ENCODE measurements at places on chromosomes 5 and 9.

GRCh38 chr5:38724301-38725030 is 121.3 kb upstream of the OSMR start:
- DNase-seq = no peak

GRCh38 chr5:68336200-68336599 is 120.6 kb downstream of the PIK3R1 start:
- DNase-seq = no peak

DNA sequence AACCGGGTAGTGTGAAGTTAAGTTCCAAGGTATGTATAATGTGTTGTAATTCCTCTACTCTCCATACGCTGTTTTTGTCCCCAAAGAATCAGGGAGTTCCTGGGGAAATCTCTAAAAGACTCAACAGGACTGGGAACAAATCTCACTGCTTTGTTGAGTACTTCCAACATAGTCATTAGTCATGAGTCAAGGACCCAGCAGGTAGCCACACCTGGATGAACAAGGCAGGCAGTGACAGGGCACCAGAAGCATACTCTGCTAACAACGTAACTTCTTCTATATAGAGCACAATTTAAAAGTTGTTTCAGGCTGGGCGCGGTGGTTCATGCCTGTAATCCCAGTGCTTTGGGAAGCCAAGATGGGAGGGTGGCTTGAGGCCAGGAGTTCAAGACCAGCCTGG is 126.8 kb downstream of the SLC1A3 start:
- DNase-seq = no peak

DNA sequence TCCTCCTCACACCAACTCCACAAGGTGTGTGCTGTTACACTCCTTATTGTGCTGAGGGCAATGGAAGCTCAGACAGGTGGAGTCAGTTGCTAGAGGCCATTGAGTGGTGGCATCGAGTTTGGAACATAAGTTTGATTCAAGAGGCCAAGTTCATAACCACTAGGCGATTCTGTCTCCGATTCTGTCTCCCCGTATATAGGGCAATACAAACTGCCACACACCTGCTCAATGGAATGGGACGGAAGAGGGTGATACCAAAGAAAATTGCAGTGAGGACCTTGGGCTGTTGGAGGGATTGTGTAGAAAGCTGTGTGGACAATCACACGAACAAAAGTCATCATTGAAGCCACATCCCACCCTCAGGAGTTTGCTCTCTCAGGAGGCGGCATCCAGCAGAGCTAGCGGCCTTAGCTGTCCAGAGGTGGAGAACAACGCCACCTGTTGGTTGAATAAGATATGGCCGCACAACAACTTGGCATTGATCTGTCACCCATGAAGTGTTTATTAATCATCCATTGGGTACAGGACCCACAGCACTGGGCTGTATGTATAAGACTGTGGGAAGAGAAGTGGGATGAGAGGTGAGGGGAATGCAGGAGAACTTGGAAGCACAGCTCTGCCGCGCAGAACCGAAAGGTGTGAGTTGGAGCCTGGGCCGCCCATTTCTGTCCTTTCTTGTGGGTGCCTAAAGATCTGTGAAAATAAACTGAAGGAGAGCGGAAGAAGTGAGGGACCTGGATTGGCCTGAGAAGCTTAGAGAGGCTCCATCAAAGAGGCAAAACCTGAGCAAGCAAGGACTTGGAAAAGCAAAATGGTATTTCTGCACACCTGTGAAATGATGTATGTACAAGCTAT is 16.1 kb upstream of the NEUROG1 start:
- DNase-seq = peak; percentile 84

- no peak for DNase-seq
Measured at GRCh38 chr5:38121420-38121819, 136.9 kb upstream of the EGFLAM start.

GRCh38 chr9:115397591-115398312 is 279.8 kb upstream of the TNC start:
- no peak for DNase-seq

- no peak for DNase-seq
Measured at GRCh38 chr9:4618700-4619099, 43.4 kb upstream of the PLPP6 start.

All from nephron progenitor cell (in vitro differentiated cells).